ENCODE measurements at places on chromosomes 7 and 10. TPM values are rescaled to one million over a fixed set of nuclear protein-coding genes. Genes with fewer than 3 reads are reported as not detected.

The JCAD gene
- total RNA-seq, result not detected

- no peak for DNase-seq
Measured at GRCh38 chr10:59384761-59385160, 22.4 kb upstream of the FAM13C start.

The TDRD1 gene
- total RNA-seq, result 0.08 TPM

DNA sequence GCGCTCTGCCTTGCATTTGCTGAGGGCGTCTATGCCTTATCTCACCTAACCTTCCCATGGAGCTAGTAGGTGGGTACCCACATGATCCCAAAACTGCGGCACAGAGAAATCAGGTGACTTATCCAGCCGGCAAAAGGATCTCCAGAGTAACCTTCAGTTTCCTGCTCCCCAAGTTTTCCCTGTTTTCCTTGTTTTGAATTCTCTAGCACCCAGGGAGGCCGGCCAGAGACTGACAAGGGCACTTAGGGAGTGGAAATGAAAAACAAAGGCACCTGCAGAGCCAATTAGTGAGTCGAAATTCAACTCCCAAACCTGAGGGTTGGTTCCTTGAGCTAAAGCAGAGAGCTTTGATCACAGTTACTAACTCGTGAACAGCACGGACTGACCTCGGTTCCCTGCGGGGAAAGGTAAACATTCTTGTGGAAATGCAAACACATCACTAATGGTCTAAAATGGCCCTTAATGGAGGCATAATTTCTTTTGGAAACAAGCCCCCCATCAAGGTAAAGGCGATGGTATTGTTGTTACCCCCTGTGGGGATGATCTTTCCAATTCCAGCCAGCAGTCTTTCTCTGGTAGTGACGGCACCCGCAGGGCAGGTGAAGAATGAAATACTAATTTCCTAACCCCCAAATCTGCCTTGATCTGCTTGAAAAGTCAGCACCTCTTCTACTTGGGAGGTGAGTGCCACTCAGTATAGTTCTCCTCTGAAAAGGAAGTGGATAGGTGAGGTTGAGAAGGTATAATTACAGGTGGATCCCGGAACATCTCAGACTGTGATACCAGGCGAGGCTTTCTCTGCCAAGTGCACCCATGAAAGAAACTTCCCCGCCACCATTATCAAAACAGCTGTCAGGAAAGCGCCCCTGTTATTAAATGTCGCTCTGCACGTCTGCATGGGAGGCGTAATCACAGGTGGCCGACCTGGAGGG lies 365.6 kb upstream of the AUTS2 start:
- DNase-seq, result no peak
